Stimulated activated CD4-positive, alpha-beta T cell treated with anti-CD3 and anti-CD28 coated beads, TNF-alpha, amount 100 ng/mL, for 1 hour (primary cell): ENCODE measurements at places on chromosomes 13 and 19.

GRCh38 chr13:23628765-23629565 lies 58.8 kb downstream of the TNFRSF19 start:
- no peak for DNase-seq

GRCh38 chr19:11168568-11168967 lies 13.0 kb upstream of the SPC24 start:
- DNase-seq: no peak

DNA sequence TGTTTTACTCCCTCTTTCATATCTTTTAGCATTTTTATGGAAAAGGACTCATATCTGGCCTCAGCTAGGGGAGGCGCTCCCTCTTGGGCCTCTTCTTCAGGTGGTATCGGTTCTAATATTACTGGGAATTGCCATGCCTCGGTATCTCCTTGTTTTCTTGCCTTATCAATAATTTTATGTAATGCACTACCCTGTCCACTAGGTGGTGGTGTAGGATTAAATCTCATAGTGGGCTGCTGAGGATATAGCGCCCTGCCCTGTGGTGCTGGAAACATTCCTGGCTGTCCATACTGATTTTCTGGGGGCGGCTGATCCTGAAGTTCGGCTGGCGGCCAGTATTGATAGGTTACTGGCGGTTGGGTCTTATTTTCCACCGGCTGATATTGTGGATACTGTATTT lies 35.8 kb downstream of the ZNF420 start:
- no peak for DNase-seq

GRCh38 chr13:21048901-21049698 lies 12.3 kb downstream of the LATS2 start:
- DNase-seq: no peak

- DNase-seq: no peak
These were observed 169.8 kb downstream of the SPRY2 start for GRCh38 chr13:80171096-80171495.

- DNase-seq: no peak
These were observed 2.4 kb downstream of the LENG9 start for GRCh38 chr19:54461210-54461609.

DNA sequence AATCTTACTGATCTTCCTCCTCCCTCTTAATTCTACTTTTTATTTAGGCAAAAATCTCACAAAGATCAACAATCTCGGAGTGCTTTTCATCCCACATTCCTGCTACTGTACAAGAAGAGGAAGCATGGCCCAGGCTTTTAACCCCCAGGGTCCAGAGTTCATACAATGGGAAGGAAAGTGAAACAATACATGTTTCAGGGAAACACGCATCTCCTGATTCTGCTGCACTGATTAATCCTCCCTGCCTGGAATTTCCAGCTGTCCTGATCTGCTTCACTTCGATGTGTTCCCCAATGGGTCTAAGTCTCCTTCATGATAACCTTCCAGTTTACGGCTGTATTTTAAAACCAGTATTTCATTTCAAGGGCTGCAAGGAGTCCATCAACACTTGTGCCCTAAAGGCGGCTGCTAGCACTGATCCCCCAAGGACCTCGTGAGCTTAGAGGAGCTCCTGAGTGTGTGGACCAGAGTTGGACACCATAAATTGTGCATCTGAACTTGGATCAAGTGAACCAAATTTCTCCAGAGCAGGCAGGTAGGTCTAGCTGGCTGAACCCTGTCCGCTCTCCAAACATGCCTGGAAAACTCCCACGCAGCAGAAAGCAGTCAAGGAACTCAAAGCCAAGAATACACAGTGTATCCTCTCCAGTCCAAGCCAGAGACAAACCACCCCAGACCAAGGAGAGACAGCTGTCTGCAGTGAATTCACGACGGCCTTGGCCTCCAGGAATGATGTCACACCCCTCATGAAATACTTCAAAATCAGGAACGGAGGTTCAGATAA lies 44.3 kb downstream of the COL4A1 start:
- DNase-seq: no peak

DNA sequence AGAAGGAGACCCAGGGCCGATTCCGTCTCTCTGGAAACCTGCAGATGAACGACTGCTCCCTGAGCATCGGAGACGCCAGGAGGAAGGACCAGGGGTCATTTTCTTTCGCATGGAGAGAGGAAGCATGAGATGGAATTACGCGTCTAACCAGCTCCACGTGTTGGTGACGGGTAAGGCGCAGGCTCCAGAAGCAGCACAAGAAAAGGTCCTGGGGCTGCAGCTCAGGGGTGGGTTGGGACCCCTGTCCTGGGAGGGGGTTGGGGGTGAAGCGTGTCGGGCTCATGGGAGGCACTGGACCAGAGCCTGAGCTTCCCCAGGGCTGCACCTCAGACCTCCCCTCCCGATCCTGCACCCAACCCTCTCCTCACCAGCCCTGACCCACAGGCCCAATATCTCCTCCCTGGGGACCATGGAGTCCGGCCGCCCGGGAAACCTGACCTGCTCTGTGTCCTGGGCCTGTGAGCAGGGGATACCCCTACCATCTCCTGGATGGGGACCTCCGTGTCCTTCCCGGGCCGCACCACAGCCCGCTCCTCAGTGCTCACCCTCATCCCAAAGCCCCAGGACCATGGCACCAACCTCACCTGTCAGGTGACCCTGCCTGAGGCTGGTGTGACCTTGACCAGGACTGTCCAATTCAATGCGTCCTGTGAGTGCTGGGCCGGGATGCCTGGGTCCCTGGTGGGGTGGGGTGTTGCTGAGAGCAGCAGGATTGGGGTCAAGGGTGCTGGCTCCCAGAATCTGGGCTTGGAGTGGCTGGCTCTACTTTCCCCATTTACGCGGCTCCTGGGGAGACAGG lies 39.6 kb upstream of the CD33 start:
- DNase-seq: no peak

- DNase-seq: no peak
These were observed 83.9 kb upstream of the SPATA13 start for GRCh38 chr13:24076636-24077035.

GRCh38 chr19:45508861-45509691 lies 1.8 kb downstream of the VASP start:
- DNase-seq: no peak

- no peak for DNase-seq
These were observed 12.3 kb downstream of the TSSK6 start for GRCh38 chr19:19502808-19503602.

- no peak for DNase-seq
These were observed 12.3 kb upstream of the CADM4 start for GRCh38 chr19:43651758-43652545.

DNA sequence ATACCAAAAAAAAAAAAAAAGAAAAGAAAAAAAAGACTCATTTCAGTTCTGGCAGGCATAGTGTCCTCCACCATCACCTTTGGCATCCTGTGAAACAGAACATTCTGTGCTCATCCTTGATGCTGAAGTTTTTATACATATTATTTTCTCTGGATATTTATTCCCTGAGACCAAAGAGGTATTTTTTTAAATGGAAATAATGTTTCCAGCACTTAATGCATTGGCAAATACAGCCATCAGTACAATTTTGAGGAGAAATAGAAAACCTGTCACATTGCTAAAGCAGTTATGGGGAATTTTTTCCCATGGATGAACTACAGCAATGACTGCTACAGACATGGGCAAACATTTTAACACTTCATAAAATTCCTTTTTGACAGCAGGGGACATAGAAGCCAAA lies 312.4 kb downstream of the DNAJC15 start:
- DNase-seq: no peak

DNA sequence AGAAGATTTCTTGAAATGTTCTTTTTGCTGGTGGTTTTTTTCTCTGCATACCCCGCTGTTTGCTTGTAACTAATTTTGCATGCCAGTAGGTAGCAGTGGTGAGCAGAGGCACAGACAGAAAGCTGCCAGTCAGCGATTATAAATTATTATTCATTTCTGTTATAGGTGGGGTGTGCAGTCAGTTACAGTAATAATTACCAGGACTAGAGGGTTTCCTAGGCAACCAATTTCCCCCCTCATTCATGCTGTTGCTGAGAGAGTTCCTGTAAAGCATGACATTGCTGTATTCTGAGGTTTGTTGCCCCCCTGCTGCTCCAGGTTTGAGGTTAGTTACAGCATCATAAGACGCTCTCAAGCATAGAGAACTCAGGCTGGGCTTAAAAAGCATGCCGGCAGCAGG lies 104.5 kb downstream of the URI1 start:
- no peak for DNase-seq

- DNase-seq: no peak
These were observed 37.7 kb upstream of the MCF2L start for GRCh38 chr13:112931028-112931934.

GRCh38 chr13:72295153-72295552 lies 428.1 kb upstream of the DACH1 start:
- DNase-seq: no peak

DNA sequence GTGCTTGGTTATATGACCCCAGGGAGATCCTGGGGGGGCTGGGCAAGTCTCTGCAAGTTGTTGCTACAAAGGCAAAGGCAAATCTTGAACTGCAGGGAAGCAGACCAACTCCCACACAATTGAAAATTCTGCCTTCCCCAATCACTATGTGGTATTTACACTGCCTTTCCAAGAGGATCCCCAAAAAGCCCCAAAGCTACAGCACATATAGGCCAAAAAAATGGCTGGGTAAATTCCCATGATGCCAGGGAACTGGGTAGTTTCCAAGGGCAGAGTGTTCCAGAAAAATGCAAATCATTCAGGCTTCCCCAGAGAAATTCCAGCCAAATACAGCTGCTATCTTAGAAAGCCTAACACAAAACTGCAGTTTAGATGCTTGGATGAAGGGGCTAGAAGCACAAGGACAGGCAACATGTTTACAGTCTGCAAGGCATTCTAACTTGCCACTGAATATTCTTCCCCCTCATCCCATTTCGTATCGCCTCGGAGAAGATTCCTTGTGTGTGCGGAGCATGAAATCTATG lies 6.2 kb downstream of the FOXO1 start:
- DNase-seq: no peak

DNA sequence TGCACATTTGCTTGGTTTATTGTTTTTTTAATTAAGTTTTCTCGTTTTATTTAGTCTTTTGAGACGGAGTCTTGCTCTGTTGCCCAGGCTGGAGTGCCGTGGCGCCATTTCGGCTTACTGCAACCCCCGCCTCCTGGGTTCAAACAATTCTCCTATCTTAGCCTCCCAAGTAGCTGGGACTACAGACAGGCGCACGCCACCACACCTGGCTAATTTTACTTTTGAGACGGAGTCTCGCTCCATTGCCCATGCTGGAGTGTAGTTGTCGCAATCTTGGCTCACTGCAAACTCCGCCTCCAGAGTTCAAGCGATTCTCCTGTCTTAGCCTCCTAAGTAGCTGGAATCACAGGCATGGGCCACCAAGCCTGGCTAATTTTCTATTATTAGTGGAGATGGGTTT lies 1.3 kb downstream of the RPS9 start:
- DNase-seq: no peak

- no peak for DNase-seq
These were observed 1.5 kb upstream of the TBXA2R start for GRCh38 chr19:3608079-3608641.

GRCh38 chr13:111875915-111876314 lies 191.0 kb upstream of the SOX1 start:
- DNase-seq: no peak

DNA sequence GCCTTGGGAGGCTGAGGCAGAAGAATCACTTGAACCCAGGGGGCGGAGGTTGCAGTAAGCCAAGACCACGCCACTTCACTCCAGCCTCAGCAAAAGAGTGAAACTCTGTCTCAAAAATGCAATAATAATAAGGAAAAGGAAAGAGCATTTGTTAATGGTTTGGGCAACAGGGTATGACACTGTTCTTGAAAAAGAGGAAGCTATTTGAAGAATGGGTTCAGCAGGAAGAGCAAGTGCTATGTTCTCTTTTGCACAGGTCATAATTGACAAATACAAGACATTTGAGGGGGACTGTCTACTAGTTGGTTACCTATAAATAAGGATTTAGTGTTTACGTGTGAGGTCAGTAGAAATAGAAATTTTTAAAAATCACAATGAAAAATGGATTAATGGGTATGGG lies 218.3 kb downstream of the DCT start:
- no peak for DNase-seq

DNA sequence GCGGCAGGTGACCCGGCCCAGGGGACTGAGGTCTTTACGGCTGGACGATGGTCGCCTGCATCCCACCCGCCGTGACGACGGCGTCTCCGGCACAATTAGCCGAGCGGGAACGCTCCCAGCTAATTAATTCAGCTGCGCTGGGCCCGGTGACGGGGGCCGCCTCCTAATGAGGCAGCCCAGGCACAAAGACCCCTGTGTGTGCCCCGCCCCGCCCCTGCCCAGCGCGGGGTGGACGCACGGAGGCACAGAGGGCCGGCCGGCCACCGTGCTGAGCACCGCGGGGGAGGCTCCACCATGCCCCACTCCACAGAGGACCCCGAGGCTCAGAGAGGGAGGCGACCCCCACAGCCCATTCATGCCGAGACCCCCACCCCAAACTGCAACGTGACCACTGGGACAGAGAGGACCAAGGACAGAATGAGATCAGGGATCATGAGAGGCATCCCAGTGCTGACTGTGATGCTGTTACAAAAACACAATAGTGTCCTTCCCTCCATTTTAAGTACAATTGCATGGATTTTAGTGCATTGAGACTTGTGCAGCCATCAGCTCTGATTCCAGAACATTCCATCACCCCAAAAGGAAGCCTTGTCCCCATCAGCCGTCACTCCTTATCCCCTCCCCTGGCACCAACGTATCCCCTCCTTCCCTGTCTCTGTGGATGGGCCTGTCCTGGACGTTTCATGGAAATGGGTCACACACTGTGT lies 17.0 kb downstream of the EFNA2 start:
- no peak for DNase-seq

DNA sequence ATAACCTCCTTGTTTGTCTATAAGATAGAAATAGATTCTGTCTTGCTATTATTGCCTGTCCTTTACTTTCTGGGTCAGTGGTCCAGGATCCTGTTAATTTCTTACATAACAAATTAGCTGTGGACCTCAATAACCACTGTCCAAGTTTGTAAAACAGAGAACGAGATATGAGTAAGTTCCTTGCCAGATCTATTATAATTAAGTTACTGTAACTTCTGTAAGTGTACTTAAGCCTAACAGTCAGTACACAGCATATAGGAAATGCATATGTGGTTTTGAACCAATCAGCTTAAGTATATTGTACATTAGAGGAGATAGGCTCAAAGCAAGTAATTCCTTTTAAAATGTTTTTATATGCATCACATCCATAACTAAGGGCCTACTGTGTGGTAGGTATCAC lies 34.9 kb downstream of the HTR2A start:
- no peak for DNase-seq

DNA sequence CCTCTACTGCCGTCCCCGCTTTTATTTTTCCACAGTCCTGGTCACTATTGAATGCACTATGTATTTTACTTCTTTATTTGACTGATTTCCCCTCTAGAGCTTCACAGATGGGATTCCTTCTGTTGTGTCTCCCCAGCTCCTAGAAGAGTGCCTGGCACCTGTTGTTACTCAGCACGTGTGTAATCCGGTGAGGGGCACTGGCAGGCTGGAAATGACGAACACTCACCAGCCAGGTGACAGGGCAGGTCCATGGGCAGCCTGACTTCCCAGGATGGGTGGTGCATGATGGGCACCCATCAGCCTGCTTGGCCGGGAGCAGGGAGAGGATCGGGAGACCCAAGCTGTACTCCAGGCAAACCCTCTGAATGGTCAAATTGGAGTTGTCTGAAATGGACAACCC lies 67.2 kb downstream of the CEBPG start:
- DNase-seq: no peak
